HS-5 (cell line): ENCODE measurements at places on chromosomes 13 and 19.
A peak's percentile ranks its signal among the peaks of the same experiment; 100 is the strongest.

- no peak for DNase-seq
These were observed 95.2 kb upstream of the CLDN10 start for GRCh38 chr13:95457294-95457693.

GRCh38 chr19:36125557-36125956 lies 10.3 kb downstream of the TBCB start:
- DNase-seq, result no peak

- no peak for DNase-seq
These were observed 2.2 kb downstream of the TSC22D1 start for GRCh38 chr13:44573790-44574465.

- peak; percentile 58 for DNase-seq
These were observed 44.8 kb upstream of the ALOX5AP start for GRCh38 chr13:30690282-30691188.

DNA sequence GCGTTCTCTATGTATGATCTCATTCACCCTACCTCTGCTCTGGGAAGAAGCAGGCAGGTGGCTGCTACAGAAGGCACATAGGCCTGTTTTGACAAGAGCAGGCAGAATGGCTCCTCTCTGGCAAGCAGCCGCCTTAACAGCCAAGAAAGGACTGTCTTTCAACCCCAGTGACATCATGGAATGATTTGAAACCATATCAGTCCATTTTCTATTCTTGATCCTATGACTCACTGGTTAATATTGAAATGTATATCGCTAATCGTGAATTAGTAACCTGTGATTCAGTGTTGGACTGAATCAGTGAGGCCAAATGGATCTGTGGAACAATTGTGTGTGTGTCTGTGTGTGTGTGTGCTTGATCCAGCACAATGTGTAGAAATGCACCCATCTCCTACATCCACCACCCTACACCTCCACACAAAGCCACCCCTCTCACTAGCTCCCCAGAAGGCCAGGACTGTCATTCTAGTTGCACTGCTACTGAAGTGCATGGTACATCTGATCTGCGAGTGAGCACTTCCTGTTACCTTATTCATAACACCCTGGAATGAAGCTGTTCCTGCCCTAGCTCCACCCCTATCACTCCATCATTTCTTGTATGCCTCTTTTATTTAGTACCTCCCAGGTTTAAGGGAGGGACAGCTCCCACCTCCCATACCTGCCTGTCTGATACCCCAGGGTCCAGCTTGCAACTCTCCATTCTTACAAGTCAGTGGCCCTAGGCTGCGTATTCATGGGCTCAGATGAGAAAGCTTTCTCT lies 460.0 kb downstream of the FOXO1 start:
- DNase-seq, result no peak

- no peak for DNase-seq
These were observed 22.6 kb downstream of the CARS2 start for GRCh38 chr13:110683203-110683883.

DNA sequence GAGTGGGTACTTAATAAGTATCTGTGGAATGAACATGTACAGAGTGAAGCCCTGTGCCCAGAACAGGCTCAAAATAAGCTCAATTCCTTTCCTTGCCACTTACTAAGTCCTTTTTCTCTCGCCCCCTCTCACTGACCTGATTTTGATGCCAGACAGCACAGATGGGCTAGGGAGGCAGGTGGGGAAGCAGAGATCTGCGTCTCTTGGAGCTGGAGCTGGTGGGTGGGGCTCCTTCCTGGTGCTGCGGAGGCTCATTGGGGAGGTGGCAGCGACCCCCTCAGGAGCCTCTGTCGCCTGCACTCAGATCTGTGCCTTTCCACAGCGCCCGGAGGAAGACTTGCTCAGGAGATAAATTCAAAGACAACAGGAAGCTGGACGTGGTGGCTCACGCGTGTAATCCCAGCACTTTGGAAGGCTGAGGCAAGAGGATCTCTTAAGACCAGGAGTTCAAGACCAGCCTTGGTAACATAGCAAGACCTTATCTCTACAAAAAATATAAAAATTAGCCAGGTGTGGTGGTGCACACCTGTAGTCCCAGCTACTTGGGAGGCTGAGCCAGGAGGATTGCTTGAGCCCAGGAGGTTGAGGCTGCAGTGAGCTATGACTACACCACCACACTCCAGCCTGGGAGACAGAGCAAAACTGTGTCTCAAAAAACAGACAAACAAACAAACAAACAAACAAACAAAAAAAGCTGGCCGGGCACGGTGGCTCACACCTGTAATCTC lies 14.6 kb downstream of the AKT2 start:
- DNase-seq, result no peak

- DNase-seq, result no peak
These were observed 1.3 kb downstream of the B3GNT3 start for GRCh38 chr19:17796013-17796837.

- no peak for DNase-seq
These were observed 3.1 kb downstream of the KISS1R start for GRCh38 chr19:920051-920864.

DNA sequence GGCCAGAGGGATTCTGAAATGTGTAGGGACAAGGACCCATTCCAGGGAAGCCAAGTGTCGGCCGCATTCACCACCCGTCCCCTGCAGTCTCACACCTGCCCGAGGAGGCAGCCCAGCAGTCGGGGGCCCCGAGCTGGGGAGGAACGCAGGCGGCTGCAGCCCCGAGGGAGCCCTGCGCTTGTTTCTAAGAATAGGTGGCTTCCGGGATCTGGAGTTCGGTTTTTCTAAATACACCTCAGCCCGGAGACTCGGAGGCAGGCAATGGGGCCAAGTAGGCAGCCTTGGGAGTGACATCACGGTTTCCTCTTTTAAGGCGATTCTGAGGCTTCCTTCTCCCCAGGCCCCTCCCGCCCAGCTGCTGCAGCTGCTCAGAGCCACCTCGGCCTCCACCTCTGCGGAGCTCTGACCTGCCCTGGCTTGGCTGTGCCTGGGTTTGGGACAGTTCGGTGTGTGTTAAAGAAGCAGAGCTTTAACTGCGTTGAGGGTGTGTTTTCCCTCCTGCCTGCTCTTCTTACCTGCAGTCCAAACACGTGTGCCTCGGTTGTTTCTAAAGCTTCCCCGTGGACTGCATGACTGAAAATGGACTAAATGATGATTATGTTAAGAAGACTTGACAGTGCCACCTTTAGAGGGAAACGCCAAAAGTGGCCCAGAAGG lies 80.5 kb downstream of the COL4A2 start:
- DNase-seq, result no peak

DNA sequence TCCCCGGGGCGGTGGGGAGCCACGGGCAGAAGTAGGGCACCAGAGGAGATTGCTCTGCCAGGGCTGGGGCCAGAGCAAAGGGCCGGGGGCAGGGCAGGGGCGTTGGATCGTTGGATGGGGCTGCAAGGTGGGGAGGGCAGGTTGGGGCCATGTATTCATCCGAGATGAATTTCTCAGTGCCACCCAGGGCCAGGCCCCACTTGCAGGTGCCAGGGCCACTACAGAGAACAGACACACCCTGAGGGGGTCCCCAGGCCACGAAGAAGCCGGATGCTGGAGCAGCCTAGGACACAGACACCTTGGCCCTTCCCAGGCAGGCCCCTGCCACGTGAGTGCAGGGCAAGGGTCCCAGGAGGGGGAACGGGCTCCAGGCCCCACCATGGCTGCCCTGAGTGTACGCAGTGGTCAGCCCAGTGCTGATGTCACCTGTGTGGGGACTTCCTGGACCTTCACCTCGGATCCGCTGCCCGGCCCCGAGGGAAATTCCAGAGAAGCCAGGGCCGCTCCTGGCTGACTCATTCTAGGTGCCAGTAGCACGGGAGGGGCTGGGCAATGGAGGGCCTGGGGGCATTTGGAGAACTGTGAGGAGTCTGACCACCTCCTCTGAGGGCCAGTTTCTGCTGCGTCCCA lies 9.6 kb upstream of the SBNO2 start:
- DNase-seq, result no peak

- no peak for DNase-seq
These were observed 24.4 kb upstream of the NMRK2 start for GRCh38 chr19:3908266-3909054.

- DNase-seq, result no peak
These were observed 456.6 kb downstream of the FGF9 start for GRCh38 chr13:22127277-22128164.

- DNase-seq, result no peak
These were observed 31.8 kb upstream of the USE1 start for GRCh38 chr19:17183271-17183761.

GRCh38 chr19:31908080-31908479 lies 437.3 kb upstream of the ZNF507 start:
- DNase-seq, result no peak

GRCh38 chr13:50276550-50276949 lies 261.3 kb downstream of the KCNRG start:
- no peak for DNase-seq

- no peak for DNase-seq
These were observed 29.1 kb downstream of the PEX11G start for GRCh38 chr19:7459773-7460172.

DNA sequence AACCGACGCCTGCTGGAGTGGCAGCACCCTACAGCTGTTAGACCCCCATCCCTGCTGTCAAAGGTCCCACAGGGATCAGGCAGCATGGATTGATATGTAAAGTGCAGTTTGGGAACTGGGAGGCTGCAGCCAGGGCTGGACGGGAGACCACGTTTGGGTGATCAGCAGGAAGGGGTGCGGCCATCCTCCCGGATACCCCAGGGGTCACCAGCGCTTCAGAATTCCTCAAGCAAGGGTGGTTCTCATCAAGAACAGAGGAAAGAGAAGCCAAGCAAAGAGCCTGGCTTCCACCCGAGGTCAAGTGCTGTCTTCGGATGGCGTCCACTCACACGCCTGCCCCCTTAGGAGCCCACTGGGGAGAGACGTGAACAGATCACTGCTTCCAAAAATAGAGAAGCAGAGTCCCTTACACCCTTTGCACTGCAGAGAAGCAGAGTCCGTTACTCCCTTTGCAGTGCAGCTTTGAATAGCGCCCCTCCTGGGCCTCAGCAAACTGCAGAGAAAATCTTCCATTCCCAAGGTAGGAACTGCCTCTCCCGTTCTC lies 35.5 kb downstream of the DHRS12 start:
- DNase-seq, result no peak

- DNase-seq, result no peak
These were observed 2.1 kb upstream of the NLRP7 start for GRCh38 chr19:54949412-54949811.

- no peak for DNase-seq
These were observed 92.7 kb downstream of the NALCN start for GRCh38 chr13:101323601-101324000.

- DNase-seq, result no peak
These were observed 1519.0 kb upstream of the MIR17HG start for GRCh38 chr13:89828506-89828905.

DNA sequence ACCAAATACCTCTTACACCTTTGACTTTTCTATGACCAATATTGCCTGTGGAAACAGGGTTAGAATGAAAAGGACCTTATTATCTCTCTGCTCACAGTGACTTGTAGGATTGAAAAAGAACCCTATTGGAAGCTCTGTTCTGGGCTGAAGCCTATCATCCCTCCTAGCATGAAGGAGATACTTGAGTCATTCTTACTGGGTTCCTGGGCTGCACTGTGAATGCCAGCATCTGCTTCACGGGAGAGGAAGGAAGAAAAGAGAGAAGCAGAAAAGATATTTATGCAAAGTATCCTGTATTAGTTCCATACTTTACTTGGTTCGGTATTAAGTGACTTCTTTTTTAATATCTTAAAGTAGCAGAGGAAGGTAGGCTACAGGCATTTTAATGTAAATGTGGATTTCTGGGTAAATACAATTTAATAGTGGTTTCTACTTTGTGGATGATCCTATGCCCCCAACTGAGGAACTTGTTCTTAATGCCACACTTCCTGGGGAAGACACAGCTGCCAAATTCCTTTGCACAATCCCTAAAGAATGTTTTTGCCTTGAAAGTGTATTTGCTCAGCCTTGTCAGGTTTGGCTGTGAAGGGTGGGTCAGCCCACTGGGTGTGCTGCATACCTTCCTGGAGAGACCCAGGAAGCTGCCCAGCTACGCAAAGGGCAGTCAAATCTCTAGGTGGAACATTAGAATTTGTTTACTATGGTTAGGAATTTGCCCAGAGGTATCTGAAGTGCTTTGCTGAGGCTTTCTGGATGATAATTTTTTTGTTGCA lies 13.7 kb upstream of the SCEL start:
- DNase-seq, result no peak

- no peak for DNase-seq
These were observed 3.4 kb downstream of the TPGS1 start for GRCh38 chr19:510606-511100.

- DNase-seq, result no peak
These were observed 875.4 kb downstream of the SLITRK6 start for GRCh38 chr13:84923831-84924230.

GRCh38 chr13:96684907-96685306 lies 309.4 kb downstream of the OXGR1 start:
- no peak for DNase-seq

DNA sequence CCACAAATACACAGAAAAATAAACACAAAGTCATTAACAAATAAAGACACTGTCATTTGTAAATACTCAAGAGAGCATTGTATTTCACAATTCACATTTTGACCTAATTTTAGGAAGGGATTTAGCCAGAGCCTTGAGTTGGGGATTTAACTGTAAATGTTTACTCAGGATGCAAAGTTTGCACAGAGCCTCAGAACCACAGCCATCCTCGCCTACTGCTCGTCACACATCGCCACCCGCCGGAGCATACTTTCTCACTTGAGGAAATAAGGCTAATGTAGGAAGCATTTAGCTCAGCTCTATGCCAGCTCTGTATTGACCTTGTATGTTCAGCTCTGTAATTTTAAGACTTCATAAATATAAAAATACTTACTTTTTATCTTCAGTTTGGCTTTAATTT lies 442.7 kb downstream of the OXGR1 start:
- no peak for DNase-seq

- DNase-seq, result no peak
These were observed 64.8 kb upstream of the DOCK9 start for GRCh38 chr13:99042521-99043250.

GRCh38 chr19:41351339-41352245 lies 2.1 kb downstream of the TGFB1 start:
- DNase-seq, result no peak
